ENCODE measurements at places on chromosomes 7 and 10. TPM values are rescaled to one million over a fixed set of nuclear protein-coding genes. Genes with fewer than 3 reads are reported as not detected.
A peak's percentile ranks its signal among the peaks of the same experiment; 100 is the strongest.

Gene NME8
- not detected for total RNA-seq

Gene NODAL
- total RNA-seq = 0.49 TPM

Gene ITGA8
- total RNA-seq = 5.6 TPM

Gene ZNF488
- 1.1 TPM for total RNA-seq

Gene TEX36
- total RNA-seq = not detected

DNA sequence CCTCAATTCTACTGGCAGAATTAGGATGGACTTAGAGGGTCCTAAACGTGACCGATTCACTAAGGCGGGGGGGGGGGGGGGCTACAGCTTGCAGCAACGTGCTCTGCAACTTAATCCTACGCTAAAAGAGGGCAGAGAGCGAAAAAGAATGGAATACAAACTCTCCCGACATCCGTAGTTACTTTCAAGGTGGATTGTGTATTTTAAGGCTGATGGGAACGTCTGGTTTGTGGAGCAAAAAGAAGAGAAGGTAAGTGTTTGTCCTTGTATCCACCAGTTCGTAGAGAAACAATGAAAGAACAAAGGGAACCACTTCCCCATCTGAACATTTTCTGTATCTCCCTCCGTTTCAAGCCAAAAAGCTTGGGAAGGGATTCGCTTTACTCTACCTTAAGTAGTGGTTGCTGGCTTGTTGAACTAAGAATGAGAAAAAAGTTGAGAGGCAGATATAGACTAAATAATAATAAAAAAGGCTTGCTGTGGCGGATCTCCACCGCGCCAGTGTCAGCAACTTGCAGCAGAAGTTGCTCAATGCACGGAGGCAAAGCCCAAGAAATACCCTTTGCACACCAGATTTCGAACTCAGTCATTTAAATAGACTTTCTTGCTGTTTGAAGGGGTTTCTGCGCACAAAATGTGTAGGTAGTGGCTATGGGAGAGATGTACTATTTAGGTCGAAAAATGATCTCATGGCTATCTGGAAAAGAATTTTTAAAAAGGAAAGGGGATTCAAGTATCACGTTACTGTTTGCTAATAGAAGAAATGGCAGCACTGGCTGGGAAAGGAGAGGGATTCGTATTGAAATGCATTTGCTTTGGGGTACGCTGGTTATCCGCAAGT lies 736 bp downstream of the SKIDA1 start:
- peak overlapping the region; percentile 80 for H3K4me3 ChIP-seq
- peak overlapping the region; percentile 98 for H3K27ac ChIP-seq
- no peak for DNase-seq
- H3K4me1 ChIP-seq = peaks cover 69% of the 10 kb centered on the region

DNA sequence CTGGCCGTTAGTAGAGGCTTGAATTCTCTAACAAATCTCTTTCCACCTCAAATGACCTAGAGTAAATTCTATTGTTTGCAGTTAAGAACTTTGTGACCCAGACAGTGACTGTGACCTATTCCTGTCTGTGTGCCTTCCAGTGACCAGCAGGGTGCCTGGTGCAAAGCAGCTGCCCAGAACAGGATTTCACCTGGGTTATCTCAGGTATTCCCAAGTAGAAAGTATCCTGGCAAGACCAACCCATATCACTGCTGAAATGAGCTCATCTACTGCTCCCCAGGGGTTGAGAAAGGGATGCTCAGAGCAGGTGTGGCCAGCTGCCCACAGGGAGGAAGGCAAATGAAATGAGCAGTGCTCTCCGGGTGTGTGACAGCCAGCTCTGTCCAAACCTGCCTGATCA lies 2.1 kb upstream of the MSMB start:
- H3K27ac ChIP-seq = no peak overlapping the region
- H3K4me3 ChIP-seq = no peak overlapping the region
- no peak for DNase-seq
- H3K27me3 ChIP-seq = peaks cover 36% of the 10 kb centered on the region
- H3K36me3 ChIP-seq = no peaks in the 10 kb centered on the region

- DNase-seq = no peak
- no peaks in the 10 kb centered on the region for H3K36me3 ChIP-seq
- H3K4me1 ChIP-seq = no peaks in the 10 kb centered on the region
Measured at GRCh38 chr10:75079436-75080083, 31.9 kb upstream of the SAMD8 start.

- H3K4me1 ChIP-seq = no peaks in the 10 kb centered on the region
- no peak for DNase-seq
- H3K4me3 ChIP-seq = no peak overlapping the region
- no peaks in the 10 kb centered on the region for H3K36me3 ChIP-seq
Measured at GRCh38 chr7:1397491-1398327, 61.6 kb downstream of the MICALL2 start.

DNA sequence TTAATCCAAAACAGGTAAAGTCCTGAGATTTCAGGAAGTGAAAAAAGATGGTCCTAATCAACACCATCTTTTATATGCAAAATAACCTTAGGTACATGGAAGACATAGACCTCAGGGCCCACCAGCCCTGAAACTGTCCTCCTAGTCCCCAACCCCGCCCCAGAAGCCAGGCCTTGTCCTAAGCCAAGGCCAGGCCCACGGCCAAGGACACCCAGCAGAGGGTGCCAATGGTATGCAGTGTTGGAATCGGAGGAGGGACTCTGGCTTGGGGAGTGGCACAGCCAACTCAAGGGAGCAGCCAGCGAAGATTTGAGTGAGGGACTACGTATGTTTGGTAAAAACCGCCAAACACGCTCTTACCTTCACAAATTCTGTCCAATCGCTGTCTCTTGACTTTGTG lies 96.7 kb downstream of the ZRANB1 start:
- peaks cover 3% of the 10 kb centered on the region for H3K36me3 ChIP-seq
- no peaks in the 10 kb centered on the region for H3K27me3 ChIP-seq
- peak; percentile 71 for DNase-seq
- no peak overlapping the region for H3K4me3 ChIP-seq
- peak overlapping the region; percentile 69 for H3K27ac ChIP-seq
- H3K4me1 ChIP-seq = peaks cover 82% of the 10 kb centered on the region

DNA sequence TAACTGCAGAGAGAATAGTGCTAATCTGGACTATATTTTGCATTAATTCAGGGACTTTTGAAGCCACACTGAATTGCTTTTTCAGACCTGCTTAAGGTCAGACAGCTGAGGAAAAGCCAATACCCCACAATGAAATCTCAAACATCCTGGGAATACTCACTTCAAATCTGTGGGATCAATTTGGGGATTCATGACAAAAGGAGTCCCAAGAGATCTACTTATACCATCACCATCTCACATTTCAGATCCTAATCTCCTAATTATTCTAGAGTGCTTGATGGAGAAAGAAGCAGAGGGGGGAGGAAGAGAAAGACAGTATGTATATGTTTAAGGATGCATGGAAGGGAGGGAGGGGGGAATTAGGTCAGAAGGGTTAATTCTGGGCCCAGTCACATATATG lies 202.2 kb downstream of the CACNA2D1 start:
- no peak overlapping the region for H3K27ac ChIP-seq
- H3K4me1 ChIP-seq = peaks cover under 1% of the 10 kb centered on the region
- DNase-seq = no peak
- no peak overlapping the region for H3K4me3 ChIP-seq

GRCh38 chr10:70135684-70136083 lies 3.1 kb upstream of the AIFM2 start:
- H3K27me3 ChIP-seq = no peaks in the 10 kb centered on the region
- DNase-seq = no peak
- no peak overlapping the region for H3K4me3 ChIP-seq
- peaks cover 9% of the 10 kb centered on the region for H3K36me3 ChIP-seq

DNA sequence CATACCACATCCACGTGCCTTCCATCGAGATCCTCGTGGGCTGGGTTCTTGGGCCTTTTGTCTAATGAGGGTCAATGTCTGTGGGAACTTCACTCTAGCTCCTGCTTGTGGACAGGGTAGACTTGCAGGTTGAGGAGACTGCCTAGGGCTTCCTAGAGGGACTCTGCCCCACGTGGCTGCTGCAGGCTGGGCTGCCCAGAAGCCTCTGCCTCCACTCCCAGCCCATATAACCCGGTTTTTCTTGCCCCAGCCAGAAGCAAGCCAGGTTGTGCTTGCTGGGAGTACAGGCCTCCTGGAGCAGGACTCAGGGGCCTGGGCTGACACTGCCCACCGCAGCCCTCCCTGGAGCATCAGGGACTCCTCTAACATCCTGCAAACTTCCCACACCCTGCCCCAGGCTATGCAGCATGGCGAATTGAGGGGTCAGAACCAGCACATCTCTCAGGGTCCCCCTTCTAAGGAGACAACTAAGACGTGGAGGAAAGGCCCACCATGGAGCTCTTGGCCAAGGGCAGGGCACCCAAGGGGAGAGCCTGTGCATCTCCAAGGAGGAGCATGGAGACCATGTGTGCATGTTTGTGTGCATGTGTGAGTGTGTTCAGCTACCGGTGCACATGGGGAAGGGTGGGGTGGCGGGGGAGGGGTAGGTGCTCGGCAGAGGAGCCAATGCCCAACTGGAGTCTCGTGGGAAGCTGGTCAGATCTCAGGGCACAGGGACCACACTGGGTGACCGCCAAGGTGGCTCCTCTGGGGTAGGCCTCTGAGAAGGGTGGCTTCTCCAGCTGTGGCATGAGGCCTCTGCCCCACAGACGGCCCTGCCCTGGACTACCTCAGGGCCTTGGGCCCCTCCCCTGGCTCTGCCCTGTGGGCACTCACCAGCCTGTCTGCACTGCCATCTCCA lies 62.6 kb downstream of the RASGEF1A start:
- H3K4me3 ChIP-seq = no peak overlapping the region
- no peak overlapping the region for H3K27ac ChIP-seq
- no peaks in the 10 kb centered on the region for H3K36me3 ChIP-seq
- peaks cover 4% of the 10 kb centered on the region for H3K4me1 ChIP-seq
- H3K27me3 ChIP-seq = no peaks in the 10 kb centered on the region
- peak; percentile 90 for DNase-seq

- H3K4me1 ChIP-seq = no peaks in the 10 kb centered on the region
- H3K36me3 ChIP-seq = no peaks in the 10 kb centered on the region
- peaks cover 73% of the 10 kb centered on the region for H3K27me3 ChIP-seq
Measured at GRCh38 chr7:45211066-45211465, 53.5 kb downstream of the RAMP3 start.

- H3K4me3 ChIP-seq = peak overlapping the region; percentile 62
- no peak overlapping the region for H3K27ac ChIP-seq
- H3K36me3 ChIP-seq = no peaks in the 10 kb centered on the region
- no peak for DNase-seq
- H3K4me1 ChIP-seq = peaks cover 6% of the 10 kb centered on the region
- H3K27me3 ChIP-seq = peaks cover 5% of the 10 kb centered on the region
Measured at GRCh38 chr7:154928136-154929005, 74.6 kb downstream of the PAXIP1 start.

DNA sequence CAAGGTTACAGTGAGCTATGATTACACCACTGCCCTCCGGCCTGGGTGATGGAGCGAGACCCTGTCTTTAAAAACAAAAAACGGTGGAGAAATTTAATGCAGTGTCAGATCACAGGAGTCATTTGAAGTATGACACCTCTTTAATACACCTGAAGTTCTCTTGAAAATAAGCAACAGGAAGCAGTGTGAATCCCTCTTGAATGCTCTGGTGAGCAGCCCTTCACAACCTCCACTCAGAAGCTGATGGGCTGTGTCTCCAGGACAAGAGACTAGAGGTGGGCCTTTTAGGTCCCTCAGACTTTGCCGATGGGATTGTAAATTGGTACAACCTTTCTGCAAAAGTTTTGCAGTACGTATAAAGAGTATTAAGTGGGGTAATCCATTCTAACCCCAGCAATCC lies 50.1 kb downstream of the CYP26A1 start:
- H3K4me1 ChIP-seq = no peaks in the 10 kb centered on the region
- no peak for DNase-seq
- H3K27me3 ChIP-seq = peaks cover 6% of the 10 kb centered on the region
- no peak overlapping the region for H3K27ac ChIP-seq

DNA sequence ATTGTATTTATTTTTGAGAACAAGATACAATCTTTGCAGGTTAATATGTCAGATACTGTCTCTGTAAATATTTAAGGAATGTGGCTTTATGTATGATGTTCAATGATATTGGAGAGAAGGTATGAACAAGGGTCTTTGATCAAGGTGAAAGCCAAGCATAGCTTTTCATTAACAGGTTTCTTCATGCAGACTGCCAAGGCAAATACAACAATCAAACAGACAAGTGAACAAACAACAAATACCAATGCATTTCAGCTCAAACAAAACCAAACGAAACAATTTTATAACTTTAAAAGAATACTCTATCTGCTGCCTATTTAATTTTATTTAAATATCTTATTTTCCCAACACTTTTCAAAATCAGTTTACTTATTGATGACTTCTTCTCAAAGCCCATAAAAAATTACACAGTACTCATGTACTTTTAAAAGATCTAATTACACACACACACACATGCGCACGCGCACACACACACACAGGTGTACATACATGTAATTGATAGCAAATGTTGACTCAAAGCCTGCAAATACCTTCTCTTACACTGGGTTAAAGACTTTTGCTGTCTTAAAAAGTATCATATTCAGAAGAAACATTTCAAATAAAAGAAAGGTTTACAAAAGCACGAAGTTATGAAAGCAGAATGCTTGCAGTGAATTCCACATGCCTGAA lies 201.1 kb upstream of the CCDC6 start:
- no peak overlapping the region for H3K27ac ChIP-seq
- no peak overlapping the region for H3K4me3 ChIP-seq
- H3K36me3 ChIP-seq = peaks cover 12% of the 10 kb centered on the region
- no peak for DNase-seq
- H3K4me1 ChIP-seq = peaks cover 49% of the 10 kb centered on the region

DNA sequence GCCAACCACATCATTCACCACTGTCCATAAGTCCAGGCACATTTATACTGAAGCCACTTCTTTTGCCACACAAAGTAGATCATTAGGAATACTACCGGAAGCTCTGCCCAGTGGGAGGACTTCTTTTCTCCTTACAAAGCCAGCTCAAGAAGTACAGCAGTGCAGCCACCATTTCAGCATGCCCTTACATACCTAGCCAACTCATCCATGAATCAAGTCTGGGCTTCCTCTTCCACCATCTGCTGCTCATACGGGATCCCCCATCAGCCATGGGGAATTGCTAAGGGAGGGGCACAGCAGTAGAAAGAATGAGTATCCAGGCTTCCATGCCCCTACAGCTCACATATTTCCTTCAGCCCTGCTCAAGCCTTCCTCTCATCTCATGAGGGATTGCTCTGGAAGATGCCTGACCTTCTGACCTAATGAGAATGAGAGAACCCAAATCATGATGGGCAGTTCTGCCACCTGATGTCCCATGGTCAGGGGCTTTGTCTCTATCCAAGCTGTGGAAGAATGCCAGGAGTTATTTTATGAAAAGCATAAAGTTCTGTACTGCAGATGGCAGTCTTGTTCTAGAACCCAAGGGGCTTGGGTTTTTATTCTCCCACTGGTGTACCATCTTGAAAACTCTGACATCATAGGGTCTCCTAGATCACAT lies 39.5 kb downstream of the ACSM6 start:
- H3K4me1 ChIP-seq = peaks cover 51% of the 10 kb centered on the region
- no peak for DNase-seq
- H3K4me3 ChIP-seq = no peak overlapping the region
- H3K36me3 ChIP-seq = peaks cover 15% of the 10 kb centered on the region
- H3K27ac ChIP-seq = peak overlapping the region; percentile 3

DNA sequence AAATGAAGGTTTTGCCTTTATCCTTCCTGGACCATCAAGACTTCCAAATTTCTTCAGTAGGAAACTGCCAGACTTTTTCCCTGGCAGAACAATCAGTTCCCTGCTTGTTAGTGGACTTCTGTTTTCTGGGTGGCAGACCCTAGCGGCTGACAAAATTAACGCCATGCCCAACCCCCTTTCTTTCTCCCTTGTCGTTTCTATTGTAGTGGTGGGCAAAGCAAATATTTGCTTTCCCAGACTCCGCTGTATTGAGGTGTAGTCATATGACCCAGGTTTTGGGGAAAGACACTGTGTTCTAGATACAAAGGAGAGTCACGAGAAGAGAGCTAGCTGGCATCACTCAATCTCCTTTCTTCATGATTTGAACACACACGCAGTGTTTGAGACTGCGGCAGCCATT lies 7.7 kb downstream of the PON2 start:
- no peak overlapping the region for H3K27ac ChIP-seq
- H3K4me3 ChIP-seq = no peak overlapping the region
- peaks cover 38% of the 10 kb centered on the region for H3K4me1 ChIP-seq
- DNase-seq = no peak
- peaks cover 13% of the 10 kb centered on the region for H3K36me3 ChIP-seq
